ENCODE measurements at places on chromosomes 5 and 9.

DNA sequence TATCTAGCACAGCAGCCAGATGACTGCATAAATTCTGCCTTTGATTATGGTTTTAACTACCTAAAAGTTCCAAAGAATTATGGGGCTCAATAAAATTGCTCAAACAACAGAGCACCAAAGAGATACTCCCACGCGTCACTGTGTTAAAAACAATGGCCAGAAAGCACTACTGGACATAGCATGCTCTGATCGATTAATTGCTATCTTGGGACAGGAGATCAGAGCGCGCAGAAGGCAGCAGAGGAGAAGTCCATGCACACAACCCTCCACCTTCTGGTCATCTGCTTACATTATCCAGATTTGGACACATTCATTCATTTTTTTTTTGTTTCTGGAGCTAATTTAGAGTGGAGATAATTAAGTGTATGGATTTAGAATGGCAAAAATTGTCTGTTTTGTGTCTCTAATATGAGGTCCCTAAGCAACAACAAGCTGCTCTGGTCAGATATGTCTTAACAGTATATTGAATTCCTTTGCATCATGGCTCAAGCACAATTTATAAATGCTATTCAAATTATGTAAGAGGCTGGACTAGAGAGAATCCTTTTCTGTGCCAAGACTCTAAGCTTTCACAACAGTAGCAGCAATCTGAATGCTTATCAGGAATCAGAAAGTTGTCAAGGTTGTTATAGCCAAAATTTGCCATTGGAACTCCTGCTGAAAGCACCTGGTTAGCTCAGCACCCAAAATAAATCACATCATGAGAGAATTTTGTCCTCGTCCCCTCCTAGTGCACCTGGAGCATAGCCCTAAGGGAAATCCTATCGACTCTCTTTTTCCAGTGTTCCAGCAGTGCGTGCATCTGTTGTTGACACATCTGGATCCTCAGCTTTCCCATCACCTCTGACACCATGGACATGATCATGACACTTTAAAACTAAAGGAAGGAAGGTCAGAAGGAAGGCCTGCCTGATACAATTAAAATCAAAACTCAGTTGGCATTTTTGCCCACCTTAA, 98.6 kb upstream of the HMHB1 start:
- DNase-seq: no peak

GRCh38 chr5:134088994-134089560, 25.4 kb upstream of the TCF7 start:
- DNase-seq: no peak

DNA sequence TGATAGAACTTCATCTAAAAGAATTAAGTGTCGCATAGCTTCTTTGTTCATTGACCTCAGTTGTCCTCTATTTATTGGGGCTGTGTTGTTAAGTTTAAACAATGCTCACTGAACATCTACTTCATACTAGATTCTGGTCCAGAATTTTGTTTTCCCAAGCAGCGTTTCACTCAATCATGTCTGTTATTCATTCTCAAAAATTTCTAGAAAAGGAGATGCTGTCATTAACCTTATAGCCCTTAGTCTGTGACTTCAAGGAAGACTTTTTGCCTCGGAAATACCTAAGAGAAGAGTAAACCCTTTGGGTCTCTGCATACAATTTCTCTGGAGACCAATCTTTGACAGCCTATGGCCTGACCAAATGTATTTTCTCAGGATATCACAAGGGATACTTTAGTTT, 171.7 kb downstream of the FGF1 start:
- DNase-seq: no peak

DNA sequence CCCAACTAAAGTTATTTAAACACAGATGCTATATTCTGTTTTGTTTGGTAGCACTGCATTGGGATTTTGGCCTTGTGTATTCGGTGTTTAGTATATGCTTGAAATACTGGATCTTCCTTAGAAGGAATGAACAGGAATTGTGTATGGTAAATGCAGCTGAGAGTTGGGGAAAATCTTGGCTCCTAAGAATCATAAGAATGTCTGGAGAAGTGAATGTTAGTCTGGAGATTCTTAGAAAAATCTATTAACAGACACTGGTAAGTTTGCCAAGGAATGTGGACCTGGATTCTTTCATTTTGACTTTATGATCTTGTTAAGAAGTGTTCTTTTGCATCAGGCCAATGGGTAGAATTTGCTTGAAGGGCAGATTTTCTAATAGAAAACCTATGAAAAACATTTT, 38.9 kb downstream of the SNX30 start:
- no peak for DNase-seq

DNA sequence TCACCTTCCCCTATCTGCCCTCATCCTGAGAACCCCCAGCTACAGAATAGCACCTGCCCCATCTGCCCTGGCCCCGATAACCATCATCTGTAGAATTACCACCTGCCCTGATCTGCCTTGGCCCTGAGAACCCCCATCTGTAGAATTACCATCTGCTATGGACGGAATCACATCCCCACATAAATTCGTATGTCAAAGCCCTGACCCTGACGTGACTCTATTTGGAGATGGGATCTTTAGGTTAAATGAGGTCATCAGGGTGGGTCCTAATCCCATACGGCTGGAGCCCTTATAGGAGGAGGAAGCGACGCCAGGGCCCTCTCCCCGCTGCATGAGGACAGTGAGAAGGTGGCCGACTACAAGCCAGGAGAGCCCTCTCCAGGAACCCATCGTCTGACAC, 32.6 kb downstream of the SARDH start:
- no peak for DNase-seq

GRCh38 chr5:96329886-96330529, 103.0 kb downstream of the PCSK1 start:
- DNase-seq: no peak
